IMR-90 (cell line): ENCODE measurements at places on chromosomes 3 and 15. TPM values are rescaled to one million over a fixed set of nuclear protein-coding genes. Genes with fewer than 3 reads are reported as not detected.

GRCh38 chr15:52383100-52383588, 87.5 kb upstream of the MYO5C start:
- H3K36me3 ChIP-seq = peaks cover 15% of the 10 kb centered on the region
- peak; percentile 45 for DNase-seq
- no peaks in the 10 kb centered on the region for H3K27me3 ChIP-seq
- H3K4me1 ChIP-seq = peaks cover 3% of the 10 kb centered on the region; the same call in 1 of the 2 replicates

DNA sequence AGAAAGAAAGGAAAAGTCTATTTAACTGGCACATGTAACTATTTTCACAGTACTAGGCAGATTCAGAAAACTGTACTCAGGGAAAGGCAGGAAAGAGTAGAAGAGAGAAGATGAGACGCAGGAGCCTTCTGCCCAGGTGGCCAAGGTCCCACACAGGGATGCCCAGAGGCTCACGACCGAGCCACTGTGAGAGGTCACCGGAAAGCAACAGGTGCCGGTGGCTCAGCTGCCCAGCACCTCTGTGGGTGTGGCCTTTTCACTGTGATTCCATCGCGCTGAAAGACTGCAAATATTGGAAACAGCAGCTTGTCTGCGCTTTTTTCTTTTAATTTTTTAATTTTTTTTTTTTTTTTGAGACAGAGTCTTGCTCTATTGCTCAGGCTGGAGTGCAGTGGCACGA, 226.8 kb downstream of the OCA2 start:
- no peak for DNase-seq
- H3K4me3 ChIP-seq = no peak overlapping the region
- no peak overlapping the region for H3K27ac ChIP-seq

DNA sequence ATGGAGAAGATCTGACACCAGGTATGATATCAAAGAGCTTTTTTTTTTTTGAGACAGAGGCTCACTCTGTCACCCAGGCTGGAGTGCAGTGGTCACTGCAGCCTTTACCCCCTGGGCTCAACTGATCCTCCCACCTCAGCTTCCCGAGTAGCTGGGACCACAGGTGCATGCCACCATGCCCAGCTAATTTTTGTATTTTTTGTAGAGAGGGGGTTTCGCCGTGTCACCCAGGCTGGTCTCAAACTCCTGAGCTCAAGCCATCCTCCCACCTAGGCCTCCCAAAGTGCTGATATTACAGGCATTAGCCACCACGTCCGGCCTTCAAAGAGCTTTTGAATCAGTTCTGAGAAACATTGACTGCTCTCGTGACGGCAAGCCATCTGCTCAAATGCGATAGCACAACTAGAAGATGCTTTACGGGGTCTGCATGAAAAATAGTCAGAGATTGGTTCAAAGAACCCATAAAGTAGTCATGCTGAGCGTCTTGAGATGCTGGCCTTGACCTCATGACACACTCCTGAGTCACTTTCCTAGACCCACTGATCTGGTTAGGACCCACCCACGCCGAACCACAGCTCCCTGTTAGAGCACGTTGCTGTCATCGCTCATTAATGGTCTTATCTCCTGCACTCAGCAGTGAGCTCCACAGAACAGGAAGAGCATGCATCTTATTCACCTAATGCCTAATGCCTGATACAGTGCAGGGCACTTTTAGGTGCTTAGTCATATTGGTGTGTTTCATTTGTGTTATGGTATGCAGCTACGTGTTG, 57.0 kb upstream of the NR2F2 start:
- no peaks in the 10 kb centered on the region for H3K27me3 ChIP-seq
- DNase-seq = peak; percentile 100
- H3K4me3 ChIP-seq = no peak overlapping the region

- H3K27ac ChIP-seq = no peak overlapping the region
- no peak for DNase-seq
- no peak overlapping the region for H3K4me3 ChIP-seq
- H3K27me3 ChIP-seq = peaks cover 2% of the 10 kb centered on the region
- H3K4me1 ChIP-seq = no peaks in the 10 kb centered on the region
Measured at GRCh38 chr15:47588958-47589357, 128.3 kb upstream of the SEMA6D start.

The PIERCE2 gene
- total RNA-seq = 0.28 and 0.36 TPM in 2 replicates

GRCh38 chr3:106640353-106640752, 736.9 kb upstream of the CCDC54 start:
- no peaks in the 10 kb centered on the region for H3K36me3 ChIP-seq
- no peaks in the 10 kb centered on the region for H3K27me3 ChIP-seq
- H3K27ac ChIP-seq = no peak overlapping the region

DNA sequence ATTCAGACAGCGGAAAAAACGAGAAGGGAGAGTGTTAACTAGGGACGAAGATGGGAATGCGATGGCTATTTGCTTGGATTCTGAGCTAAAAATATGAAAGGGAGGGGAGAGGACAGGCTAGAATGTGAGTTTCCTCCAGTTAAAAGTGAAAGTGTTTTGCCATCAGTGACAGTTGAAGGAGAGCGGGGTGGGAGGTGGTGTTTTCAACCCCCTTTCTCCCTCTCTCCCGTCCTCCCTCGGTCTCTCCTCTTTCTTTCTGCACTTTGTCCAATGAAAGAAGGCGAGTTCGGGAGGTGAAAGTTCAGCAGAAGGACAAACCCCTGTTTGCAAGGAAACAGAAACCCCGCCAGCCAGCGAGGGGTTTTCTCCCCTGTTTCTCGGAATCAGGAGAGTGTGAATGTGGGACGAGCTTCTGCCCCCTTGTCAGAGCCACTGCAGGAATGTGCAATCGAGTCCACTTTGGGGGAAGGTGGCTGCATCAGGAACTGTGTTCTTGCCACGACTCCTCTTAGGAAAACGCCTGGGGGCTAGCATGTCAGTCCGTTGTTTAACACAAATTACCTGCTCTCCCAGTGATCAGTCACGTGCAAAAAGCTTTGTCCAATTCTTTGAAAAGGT, 975 bp upstream of the FOXP1 start:
- peak overlapping the region; percentile 58 for H3K27ac ChIP-seq
- H3K4me3 ChIP-seq = peak overlapping the region; percentile 90
- DNase-seq = peak; percentile 61
- H3K36me3 ChIP-seq = no peaks in the 10 kb centered on the region
- no peaks in the 10 kb centered on the region for H3K27me3 ChIP-seq

- DNase-seq = no peak
- H3K4me3 ChIP-seq = no peak overlapping the region
- H3K4me1 ChIP-seq = no peaks in the 10 kb centered on the region
- H3K27ac ChIP-seq = no peak overlapping the region
- no peaks in the 10 kb centered on the region for H3K36me3 ChIP-seq
- H3K27me3 ChIP-seq = no peaks in the 10 kb centered on the region
Measured at GRCh38 chr3:130811557-130811956, 64.9 kb upstream of the PIK3R4 start.

DNA sequence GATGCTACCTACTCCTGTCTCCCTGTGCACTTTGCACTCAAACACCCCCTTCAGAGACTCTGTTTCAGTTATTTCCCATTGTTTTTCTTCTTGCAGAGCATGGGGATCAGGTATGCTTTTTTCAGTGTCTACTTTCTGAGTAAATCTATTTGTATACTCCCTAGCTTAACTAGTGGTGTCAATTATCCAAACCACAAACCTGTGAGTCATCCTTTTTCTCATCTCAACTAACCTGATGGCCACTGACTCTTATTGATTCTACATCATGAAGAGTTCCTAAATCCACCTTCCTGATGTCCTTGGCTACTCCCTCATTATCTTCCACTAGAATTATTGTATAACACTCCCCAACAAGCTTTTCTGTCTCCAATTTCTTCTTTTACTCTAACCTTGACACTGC, 68.0 kb downstream of the DIPK2A start:
- no peak overlapping the region for H3K27ac ChIP-seq
- H3K4me1 ChIP-seq = peaks cover 4% of the 10 kb centered on the region; the same call in 1 of the 2 replicates
- peak; percentile 38 for DNase-seq
- no peak overlapping the region for H3K4me3 ChIP-seq
- no peaks in the 10 kb centered on the region for H3K27me3 ChIP-seq
- H3K36me3 ChIP-seq = no peaks in the 10 kb centered on the region

DNA sequence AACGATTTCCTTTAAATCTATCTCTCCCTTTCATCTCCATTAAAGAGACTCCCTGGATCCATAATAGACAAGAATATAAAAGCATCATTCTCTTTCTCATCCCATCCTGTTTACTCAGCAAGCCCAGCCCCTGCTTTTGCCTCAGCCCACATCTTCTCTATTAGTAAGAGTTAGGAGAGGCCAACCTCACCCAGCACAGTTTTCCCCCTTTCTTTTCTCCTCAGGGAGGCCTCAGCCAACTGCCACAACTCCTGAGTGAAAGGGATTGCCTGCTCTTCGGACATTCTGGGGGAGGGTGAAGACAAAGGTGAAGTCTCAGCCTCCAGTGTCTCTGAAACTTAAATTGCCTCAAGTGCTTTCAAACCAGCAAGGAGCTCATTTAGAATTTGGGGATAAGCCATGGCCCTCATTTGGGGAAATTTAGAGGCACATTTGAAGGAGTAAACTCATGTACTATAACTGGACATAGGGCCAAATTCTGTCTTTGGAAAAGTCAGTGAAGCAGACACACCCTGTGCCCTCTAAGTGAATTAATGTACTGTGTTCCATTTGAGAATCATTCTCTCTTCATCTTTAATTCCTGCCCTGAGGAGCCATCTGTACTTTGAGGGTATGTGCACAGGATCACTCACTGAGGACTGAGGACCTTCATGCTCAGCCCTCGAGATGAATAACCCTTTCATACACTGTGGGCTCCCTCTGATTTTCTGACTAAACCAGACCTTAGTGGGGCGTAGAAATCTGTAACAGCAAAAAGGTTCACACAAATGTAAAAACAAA, 82.5 kb downstream of the SOX2 start:
- DNase-seq = no peak
- H3K4me3 ChIP-seq = no peak overlapping the region
- no peaks in the 10 kb centered on the region for H3K36me3 ChIP-seq

DNA sequence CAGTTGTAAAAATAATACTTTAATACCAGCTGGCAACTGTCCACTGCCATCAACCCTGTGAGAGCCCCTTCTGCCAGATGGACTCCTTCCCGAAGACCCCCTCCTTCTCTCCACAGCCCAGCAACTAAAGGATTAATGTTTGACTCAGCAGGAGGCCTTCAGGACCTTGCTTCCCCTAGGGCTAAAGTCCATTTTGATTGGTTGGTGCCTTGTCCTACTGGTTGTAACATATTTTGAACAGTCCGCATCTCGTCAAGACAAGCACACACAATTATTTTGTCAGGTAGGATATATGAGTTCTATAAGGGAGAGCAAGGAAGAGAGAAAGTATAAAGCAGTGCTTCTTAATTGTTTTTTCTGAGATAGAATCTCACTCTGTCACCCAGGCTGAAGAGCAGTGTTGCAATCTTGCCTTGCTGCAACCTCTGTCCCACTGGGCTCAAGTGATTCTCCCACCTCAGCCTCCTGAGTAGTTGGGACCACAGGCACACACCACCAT, 18.6 kb downstream of the ACOX2 start:
- H3K27me3 ChIP-seq = no peaks in the 10 kb centered on the region
- no peak for DNase-seq
- H3K4me3 ChIP-seq = no peak overlapping the region

DNA sequence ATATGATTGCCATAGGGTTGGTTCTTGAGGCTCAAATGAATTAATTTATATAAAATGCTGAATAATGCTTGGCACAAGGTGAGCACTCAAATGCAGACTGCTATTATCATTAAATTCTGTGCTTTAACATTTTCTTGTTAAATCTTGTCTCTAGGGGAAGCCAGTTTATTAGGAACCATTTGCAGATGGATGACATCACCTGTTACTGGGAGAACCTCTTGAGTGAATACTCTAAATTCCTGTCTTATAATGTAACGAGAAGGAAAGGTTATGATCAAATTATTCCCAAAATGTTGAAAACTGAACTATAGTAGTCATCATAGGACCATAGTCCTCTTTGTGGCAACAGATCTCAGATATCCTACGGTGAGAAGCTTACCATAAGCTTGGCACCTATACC, 6.2 kb upstream of the TIMMDC1 start:
- H3K4me3 ChIP-seq = no peak overlapping the region
- no peak overlapping the region for H3K27ac ChIP-seq
- DNase-seq = no peak
- H3K4me1 ChIP-seq = no peaks in the 10 kb centered on the region
- no peaks in the 10 kb centered on the region for H3K27me3 ChIP-seq
- no peaks in the 10 kb centered on the region for H3K36me3 ChIP-seq
